ENCODE measurements at places on chromosomes 2 and 18.

- DNase-seq: no peak
Observed at GRCh38 chr18:69871363-69871762, 76.3 kb downstream of the CD226 start.

DNA sequence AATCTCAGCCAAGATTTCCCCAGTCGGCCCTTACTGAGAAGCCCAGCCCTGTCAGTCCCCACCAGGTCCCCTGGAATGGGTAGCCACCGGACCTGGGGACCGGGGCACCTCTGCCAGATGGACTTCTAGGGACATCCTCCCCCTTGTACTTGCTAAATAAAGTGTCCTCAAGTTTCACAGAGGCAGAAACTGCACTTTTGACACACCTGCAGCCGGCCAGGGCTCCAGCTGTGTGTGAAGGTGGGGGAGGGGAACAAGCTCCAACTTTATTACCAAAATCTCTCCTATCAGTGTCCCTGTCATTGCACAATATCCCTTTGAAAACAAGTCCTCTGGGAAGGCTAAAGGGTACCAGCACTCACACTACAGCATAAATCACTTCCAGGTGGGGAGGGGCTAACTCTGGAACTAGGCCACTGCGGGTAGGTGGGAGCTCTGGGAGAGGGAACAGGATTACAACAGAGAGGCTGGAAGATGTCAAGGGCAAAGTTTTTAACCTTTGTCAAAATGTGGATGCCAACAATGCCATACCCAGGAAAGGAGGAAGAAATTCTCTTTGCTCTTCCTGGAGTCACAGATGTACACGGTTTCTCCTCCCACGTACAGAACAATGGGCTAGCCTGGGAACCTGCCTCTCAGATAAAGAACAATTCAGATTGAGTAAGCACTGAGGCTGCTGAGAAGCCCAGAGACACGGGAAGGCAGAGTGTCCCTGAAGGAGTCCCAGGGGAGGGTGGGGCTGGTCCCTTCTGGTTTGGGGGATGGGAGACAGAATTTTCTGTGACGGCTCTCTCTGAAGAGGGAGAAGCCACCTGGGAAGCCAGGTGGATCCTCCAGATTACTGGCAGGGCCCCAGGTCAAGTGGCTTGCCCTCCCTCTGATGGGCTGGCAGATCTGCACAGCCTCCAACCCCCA is 11.0 kb downstream of the SDC1 start:
- DNase-seq: no peak

GRCh38 chr2:226136739-226137138 is 662.9 kb downstream of the IRS1 start:
- no peak for DNase-seq

- no peak for DNase-seq
Observed at GRCh38 chr2:161842736-161843433, 218.7 kb downstream of the SLC4A10 start.

- no peak for DNase-seq
Observed at GRCh38 chr18:57334383-57334782, 18.0 kb upstream of the ST8SIA3 start.

DNA sequence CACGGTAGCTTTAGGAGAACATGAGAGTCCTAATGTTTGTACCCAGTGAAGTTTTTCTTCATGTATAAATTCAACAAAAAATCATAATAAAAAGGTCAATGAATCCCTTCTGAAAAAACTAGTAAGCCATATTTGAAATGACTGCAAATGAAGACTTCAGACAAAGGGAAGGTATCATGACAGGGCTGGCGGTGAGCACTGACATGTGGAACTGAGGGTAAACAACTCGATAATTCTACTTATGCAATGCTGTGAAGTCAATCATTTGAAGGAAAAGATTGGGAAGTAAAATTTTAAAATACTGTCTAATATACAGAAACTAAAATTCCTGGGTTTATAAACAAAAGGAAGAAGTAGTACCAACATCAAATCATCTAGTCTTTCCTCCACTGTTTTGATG is 190.2 kb upstream of the COPS8 start:
- DNase-seq: no peak

GRCh38 chr2:107681936-107682335 is 144.8 kb upstream of the RGPD4 start:
- DNase-seq: no peak

DNA sequence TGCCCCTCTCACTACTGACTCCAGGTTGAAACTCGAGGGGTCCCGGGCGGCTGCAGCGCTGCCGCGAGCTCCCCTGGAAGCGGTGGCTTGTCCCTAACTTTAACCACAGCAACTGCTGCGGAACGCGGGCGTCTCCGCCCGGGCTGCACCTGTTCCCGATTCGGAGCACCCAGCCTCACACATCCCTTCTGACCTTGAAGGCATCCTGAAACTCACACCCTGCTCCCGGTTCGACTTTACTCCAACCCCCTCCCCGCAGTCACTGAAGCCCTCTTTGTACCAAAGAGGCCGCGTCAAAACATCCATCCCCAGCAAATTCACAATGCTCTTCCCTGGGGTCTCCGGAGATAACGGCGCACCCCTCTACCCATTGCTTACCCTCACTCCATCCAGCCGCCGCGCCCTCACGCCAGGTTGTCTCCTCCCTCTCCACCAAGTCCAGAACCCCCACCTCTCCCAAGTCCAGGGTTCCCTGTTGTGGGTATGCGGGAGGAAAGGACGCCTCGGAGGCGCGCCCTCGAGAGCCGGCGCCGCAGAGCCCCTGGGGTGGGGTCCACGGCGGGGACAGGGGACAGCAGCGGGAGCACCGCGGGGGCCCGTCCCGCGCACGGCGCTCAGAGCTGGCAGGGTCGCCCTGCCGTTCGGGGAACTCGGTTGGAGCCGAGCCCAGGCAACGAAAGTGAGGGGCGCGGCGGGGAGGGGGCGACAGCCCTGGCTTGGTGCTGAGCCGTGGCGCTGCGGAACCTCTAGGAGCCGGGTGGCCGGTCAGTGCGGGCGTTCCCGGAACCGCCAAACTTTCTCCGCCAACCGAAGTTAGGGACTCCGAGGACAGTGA is 934 bp downstream of the MYO5B start:
- DNase-seq: no peak

DNA sequence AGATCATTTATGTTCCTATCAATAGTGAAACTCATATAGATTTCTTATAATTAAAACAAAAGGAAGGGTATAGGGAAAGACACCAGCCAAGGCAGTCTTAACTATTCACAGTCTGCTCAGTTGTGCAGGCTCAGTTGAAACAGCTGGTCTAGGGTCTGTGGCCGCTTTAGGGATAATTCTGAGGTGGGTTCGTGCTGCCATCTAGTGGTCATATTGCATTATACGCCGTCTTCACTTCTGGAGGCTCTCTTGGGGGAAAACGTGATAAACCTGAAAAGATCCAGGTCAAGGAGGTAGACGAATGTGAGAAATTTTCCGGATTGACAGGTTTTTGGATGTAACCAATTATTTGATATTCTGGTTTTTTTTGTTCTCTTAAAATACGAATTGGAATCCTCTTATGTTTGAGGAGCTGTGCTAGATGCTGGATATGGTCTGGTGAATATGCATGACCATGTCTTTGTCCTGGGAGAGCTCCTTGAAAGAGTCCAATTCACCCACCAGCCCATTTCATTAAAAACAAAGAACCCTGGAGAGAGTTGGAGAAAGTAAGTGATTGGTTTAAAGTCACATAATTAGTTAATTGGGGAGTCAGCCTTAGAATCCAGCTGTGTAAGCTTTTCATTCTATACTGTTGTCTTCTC is 492.4 kb downstream of the PLCL1 start:
- peak; percentile 34 for DNase-seq

- DNase-seq: no peak
Observed at GRCh38 chr2:147623328-147623727, 221.5 kb upstream of the ACVR2A start.

GRCh38 chr2:79975791-79976565 is 328.6 kb downstream of the LRRTM1 start:
- no peak for DNase-seq

DNA sequence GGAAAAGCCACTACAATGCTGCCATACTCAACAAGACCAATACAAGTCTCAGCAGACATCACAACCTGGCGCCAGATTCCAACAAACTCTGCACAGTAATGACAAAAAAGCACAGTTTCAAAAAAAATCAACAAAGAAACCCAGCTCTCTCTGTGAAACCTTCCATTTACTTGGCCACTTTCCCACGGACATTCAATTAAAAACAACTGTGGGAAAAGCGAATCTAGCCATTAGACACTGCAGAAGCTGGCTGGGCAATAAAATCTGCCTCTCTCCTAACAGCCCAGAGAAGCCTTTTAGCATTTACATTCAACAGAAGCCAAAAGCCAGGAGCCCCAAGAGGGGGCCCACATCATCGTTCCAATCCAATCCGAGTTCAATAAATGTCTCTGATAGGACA is 128.9 kb downstream of the HDAC4 start:
- DNase-seq: peak; percentile 67

GRCh38 chr2:109185338-109185737 is 56.3 kb downstream of the SH3RF3 start:
- DNase-seq: peak; percentile 94

DNA sequence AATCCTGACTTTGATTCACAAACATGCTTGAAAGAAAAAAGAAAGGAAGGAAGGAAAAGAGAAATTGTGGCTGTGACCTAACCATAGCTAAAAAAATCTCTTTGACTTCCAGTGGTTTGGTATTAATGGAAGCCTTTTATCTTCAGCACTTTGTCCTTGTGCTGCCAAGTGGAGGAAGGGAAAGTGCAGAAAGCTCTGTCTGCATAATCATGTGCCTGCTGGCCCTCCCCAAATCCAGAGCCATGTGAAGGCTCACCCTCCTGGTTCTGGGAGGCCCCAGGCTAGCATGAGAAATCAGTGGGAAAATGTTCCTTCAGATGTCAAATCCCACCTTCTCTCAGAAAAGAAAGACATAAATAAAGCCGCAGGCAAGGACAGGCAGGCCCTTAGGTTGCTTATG is 48.3 kb upstream of the BMPR2 start:
- DNase-seq: no peak

Measured in AG10803 (cell line).